ELR (cell line): ENCODE measurements at places on chromosomes 6 and 20.

DNA sequence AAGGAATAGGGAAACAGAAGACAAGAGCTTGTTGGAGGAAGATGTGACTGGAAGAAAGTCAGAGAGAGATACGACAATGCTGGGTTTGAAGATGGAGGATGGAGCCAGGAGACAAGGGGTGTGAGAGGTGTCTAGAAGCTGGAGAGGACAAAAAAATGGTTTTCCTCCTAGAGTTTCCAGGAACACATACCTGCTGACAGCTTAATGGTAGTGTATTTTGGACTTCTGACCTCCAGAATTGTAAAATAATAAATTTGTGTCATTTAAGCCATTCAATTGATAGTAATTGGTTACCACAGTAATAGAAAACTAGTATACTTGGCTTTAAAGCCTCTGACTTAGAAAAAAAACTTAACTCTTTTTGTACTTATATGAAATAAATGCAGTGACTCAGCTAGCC lies 3.6 kb downstream of the AIG1 start:
- no peak for DNase-seq

DNA sequence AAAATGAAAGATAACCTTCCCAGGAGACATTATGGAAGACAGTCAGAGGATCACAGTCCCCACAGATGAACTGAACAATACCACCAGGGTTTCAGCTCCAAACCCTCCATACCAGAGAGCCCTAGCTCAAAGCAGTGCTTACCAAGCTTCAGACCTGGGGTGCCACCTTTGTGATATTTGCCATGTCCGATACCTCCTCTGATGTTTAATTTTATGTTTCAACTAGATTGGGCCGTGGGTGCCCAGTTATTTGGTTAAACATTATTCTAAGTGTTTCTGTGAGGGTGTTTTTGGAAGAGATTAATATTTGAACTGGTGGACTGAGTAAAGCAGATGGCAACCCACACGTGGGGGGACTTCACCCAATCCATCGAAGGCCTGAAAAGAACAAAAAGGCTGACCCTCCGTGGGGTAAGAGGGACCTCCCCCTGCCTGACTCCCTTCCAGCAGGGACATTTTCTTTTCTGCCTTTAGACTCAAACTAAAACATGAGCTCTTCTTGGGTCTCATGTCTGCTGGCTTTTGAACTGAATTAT lies 11.8 kb downstream of the SCML4 start:
- no peak for DNase-seq

DNA sequence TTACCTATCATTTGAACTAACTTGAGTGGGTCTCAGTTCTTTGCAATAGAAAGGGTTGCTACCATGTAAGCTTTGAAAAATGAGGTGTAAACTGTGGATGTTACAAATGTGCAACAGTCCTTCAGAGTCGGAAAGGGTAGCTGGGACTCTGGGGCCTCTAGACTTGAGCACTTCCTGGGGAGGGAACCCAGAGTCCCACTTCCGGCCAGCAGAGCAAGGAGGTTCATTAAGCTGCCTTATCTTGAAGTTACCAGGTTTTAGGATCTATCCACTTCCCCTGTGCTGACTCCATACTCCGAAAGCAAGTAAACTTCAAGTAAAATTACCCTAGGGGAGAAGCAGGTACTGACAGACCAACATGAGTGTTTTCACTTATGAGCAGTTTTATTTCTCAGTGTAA lies 9.4 kb downstream of the TRIM10 start:
- DNase-seq = no peak

DNA sequence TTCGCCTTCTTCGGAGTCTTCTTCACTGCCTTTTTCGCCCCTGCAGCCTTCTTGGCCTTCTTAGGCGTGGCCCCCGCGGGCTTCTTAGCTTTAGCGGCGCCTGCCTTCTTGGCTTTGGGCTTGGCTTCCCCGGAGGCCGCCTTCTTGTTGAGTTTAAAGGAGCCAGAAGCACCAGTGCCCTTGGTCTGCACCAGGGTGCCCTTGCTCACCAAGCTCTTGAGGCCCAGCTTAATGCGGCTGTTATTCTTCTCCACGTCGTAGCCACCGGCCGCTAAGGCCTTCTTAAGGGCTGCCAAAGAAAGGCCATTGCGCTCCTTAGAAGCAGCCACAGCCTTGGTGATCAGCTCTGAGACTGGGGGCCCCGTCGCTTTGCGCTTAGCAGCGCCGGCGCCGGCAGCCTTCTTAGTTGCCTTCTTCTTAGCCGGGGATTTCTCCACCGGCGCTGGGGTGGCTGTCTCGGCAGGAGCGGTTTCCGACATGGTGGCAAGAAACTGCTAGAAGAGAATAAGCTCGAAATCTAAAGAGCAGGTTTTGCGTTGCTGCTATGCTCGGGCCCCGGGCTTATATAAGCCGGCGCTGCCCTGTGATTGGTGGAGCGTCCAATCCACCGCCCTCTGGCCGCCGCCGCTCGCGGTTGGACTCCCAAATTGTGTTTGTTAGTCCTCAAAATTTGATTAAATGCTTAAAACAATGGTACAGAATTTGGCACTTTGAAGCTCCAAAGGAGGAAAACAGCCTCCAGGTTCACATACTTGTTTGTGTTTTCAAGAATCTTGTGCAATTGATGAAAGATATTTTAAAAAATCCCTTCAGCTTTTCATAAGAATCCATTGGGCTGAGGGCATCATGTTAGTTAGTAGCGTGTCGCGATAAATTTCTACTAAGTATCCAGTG lies 44.9 kb downstream of the OR2B2 start:
- peak; percentile 93 for DNase-seq

DNA sequence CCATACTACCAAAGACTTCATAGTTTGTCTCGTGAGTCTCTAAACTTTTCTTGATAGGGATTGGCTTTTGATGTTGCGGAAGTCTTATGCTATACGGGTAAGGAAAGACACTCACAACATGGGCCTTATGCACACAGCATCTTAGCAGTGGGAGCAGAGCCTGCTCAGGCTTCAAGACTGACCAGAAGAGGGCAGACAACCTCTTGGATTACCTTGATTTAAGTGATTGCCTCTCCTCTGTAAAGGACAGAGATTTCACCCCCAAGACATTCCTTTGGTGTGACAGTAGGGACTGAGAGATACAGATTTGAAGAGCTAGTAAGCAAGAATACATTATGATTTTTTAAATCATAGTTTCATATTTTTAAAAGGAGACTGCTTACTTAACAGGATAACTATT lies 71.0 kb upstream of the SAMD3 start:
- peak; percentile 82 for DNase-seq

DNA sequence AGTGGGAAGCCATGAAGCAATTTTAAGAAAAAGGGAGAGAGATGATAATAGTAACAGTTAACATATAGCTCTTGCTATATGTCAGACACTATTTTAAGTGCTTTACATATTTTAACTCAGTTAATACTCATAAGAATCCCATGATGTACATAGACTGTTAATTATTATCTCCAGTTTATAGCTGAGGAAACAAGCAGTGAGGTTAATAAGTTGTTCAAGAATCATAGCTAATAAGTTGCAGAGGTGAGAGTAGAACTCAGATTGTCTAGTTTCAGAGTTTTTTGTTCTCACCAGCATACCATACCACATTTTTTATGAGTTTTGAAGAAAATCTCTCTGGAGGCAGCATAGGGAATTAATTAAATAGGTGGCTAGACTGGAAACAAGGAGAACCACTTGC lies 144.6 kb upstream of the MMS22L start:
- no peak for DNase-seq

GRCh38 chr6:137086031-137086430 lies 41.3 kb upstream of the IL20RA start:
- no peak for DNase-seq

DNA sequence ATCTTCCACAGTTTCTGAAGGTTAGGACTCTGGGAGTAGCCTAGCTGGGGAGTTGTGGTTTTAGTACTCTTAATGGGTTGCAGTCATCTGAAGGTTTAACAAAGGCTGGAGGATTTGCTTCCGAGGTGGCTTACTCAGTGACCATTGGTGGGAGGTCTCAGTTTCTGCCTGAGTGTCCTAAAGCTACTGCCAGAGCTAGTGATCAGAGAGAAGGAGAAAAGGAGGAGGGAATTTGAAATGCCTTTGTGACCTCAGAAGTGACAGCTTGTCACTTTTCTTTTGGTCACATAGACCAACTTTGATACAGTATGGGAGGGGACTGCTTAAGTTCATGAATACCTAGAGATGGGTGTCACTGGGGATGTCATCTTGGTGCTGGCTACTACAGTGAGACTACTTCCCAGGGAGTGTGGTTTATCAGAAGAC lies 41.3 kb downstream of the NCOA3 start:
- DNase-seq = peak; percentile 47

DNA sequence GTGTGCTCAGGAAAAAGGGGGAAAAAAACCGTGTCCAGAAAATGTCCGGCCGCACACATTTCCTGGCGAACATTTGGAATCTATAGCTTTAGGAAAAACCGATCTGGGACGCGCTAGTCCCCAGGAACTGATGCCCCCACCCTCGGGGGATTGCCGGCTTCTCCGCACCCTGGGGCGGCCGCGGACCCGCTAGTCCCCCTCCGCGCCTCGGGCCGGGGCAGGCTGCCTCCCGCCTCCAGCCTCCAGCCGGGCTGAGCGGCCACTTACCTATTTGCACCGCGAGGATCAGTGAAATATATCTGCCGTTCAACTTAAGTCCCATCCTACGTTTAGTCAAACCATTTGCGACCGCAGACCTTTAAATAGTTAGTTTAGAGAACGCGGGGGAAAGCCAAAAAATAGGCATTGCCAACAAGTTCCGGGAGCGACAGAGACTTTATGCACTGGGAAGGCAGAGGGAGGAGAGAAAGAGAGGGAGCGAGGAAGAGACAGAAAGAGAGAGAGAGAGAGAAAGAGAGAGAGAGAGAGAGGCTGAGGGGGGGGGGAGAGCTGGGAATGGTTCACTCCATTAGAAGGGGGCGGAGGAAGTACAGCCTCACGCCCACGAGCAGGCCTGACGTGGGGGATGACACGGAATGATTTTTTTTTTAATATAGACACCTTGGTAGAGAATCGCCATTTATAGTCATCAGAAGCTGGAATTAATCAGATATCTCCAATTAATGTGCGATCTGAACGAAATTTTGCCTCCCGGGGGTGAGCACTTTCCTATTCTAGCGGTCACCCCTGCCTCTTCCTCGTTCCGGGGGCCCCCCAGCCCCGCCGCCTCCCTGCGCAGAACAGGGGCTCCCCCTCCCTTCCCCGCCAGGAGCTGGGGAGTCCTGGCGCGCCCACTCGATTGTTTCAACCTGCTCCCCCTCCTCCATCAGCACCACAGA lies at the start of gene NRN1:
Gene NRN1, minus strand, starts transcription at position 498 of the 938 bp plus-strand sequence. Its CDS starts 176 bp downstream, at position 322.
- peak; percentile 10 for DNase-seq

GRCh38 chr6:11279284-11279689 lies 46.8 kb upstream of the NEDD9 start:
- no peak for DNase-seq

DNA sequence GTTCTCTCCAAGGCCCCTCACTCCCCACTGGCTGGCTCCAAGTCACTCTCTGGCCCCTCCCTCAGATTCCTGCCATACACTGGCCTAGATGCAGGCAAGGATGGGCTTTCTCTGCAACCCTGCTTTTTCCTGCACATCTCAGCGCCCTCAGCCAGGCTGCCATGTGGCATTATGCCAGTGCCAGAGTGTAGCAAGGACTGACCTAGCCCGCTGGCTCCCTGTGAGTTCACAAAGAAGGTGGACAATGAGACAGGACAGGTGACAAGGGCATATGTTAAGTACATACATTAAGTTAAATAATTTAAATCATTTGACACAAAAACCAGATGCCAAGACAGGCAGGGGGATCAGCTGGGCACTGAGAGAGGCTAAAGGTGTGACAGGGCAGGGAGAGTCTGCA lies 394.6 kb downstream of the ZFAND3 start:
- no peak for DNase-seq

GRCh38 chr20:33862709-33863403 lies 51.7 kb downstream of the CHMP4B start:
- DNase-seq = peak; percentile 84

DNA sequence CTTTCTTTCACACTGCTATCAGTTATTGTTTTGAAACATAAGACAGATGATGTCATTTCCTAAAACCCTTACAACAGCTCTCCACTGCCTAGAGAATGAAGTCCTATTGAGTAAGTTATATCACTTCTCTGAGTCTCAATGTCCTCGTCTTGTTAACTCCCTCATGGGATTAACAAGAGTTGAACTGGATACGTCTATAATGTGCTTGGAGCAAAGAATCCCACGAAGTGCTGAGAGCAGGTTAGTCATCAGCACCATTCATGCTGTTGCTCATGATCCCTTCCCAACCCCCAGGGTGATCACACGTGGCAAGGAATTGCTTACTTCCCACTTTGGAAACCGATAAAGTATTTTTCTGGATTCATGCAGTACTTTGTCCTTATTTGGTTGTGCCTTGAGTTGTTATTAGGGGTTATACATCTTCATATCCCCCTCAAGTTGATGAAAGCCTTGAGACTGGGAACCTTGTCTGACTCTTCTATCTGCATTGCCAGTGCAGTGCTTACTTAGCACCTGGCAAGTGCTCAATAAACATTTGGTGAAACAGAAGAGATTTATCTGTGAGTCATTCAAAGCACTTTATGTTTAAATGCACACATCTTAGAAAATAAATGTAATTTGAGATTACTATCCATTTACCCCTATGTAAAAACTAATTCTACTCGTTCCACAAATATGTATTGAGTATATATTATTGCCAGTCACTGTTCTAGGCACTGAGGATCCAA lies 487.5 kb downstream of the EPM2A start:
- peak; percentile 95 for DNase-seq

DNA sequence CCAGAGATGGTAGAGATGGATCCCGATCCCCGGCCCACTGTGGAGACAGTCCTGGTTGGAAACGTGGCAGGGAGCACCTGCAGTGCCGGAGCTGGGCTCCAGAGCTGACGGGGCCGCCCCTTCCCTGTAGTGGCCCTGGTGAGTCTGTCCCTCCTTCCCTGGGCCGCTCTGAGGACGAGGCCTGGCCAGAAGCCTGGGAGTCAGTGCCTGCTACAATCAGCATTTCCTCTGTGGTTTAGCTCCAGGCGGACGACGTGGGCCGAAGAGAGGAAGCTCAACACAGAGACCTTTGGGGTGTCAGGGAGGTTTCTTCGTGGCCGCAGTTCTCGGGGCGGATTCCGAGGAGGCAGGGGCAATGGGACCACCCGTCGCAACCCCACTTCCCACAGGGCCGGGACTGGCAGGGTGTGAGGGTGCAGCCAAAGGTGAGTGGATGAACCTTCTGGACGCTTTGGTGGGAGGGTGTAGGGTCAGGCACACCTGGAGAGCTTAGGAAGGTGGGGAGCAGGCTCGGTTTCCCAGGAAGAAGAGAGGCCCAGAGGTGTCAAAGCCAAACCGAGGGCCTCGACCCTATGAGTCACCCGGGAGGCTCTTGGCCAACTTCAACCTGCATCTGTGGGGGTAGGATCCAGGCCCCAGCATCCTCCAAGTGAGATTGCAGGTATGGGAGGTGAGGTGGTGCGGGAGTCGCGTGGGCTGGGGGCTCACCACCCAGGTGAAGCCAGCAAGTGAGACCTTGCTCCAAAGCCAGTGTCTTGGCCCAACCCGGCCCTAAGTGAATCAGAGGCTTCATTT lies 9.9 kb downstream of the PSMA7 start:
- no peak for DNase-seq
